Mammary epithelial cell (primary cell): ENCODE measurements at places on chromosomes 4 and X.

DNA sequence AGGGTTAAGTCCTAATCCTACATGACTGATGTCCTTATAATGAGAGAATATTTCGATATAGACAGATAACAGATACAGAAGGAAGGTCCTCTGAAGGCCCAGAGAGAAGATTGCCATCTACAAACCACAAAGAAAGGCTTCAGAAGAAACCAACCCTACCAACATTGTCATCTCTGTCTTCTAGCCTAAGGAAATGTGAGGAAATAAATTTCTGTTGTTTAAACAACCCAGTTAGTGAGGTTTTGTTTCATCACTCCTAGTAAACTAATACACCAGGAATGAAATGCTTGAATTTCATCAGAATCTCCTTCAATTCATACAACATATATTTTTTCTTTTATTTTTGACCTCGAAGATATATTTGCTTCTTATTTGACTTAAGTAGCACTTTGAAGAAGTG, 1527.8 kb downstream of the STIM2 start:
- peak; percentile 53 for DNase-seq

DNA sequence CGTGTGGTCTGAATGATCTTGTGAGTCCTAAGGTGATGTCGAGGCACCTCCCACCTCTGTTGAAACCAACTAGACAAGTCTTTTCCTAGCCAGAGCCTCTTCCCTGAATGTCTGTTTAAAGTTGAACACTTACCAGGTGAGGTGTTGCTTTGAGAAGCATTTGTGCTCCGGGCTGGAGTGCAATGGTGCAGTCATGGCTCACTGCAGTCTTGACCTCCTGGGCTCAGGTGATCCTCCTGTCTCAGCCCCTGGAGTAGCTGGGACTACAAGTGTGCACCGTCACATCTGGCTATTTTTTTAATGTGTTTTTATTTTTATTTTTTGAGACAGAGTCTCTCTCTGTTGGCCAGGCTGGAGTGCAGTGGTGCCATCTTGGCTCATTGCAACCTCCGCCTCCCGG, 18.1 kb downstream of the RNF4 start:
- no peak for DNase-seq

GRCh38 chr4:78136109-78137081, 79.3 kb downstream of the FRAS1 start:
- no peak for DNase-seq

- DNase-seq, result no peak
Measured at GRCh38 chr4:2689825-2690700, 66.1 kb downstream of the TNIP2 start.

- DNase-seq, result peak; percentile 96
Measured at GRCh38 chr4:74111990-74112389, 13.0 kb upstream of the CXCL2 start.

- no peak for DNase-seq
Measured at GRCh38 chrX:8037593-8038348, 110.6 kb upstream of the PNPLA4 start.
